Smooth muscle cell of the umbilical artery (primary cell): ENCODE measurements at places on chromosomes 5 and 9. TPM values are rescaled to one million over a fixed set of nuclear protein-coding genes. Genes with fewer than 3 reads are reported as not detected.

The GPR150 gene
- total RNA-seq, result under 0.01 and 0.28 TPM in 2 replicates

The LSM11 gene
- 6.1 and 8.6 TPM in 2 replicates for total RNA-seq

The INSL6 gene
- total RNA-seq, result not detected in 2 replicates

The TLX3 gene
- not detected in 2 replicates for total RNA-seq

The OR13C3 gene
- not detected in 2 replicates for total RNA-seq

The DENND4C gene
- total RNA-seq, result 43.7 and 53.6 TPM in 2 replicates

The SKIC3 gene
- 198 and 214 TPM in 2 replicates for total RNA-seq

The C5orf46 gene
- 16.0 and 16.8 TPM in 2 replicates for total RNA-seq

The SLC45A2 gene
- under 0.01 TPM in 1 of 2 replicates, not detected in the other for total RNA-seq

The OGN gene
- total RNA-seq, result 0.59 TPM in 1 of 2 replicates, not detected in the other

The ISOC1 gene
- 24.1 and 27.0 TPM in 2 replicates for total RNA-seq

The PFN3 gene
- not detected in 2 replicates for total RNA-seq

The ADAMTS16 gene
- 3.9 and 10.7 TPM in 2 replicates for total RNA-seq

The CCDC192 gene
- total RNA-seq, result not detected in 2 replicates

The SLC6A3 gene
- total RNA-seq, result not detected in 2 replicates

The PCDHB11 gene
- 0.05 and 0.30 TPM in 2 replicates for total RNA-seq

The S1PR3 gene
- 11.9 and 12.5 TPM in 2 replicates for total RNA-seq

The C8G gene
- 0.59 TPM in 1 of 2 replicates, not detected in the other for total RNA-seq

The WNT8A gene
- total RNA-seq, result not detected in 2 replicates

The PIP5KL1 gene
- 1.5 and 2.3 TPM in 2 replicates for total RNA-seq

The PLAC8L1 gene
- 0.59 TPM in 1 of 2 replicates, not detected in the other for total RNA-seq

The OLFM1 gene
- total RNA-seq, result 2.4 and 2.9 TPM in 2 replicates

The CCNI2 gene
- not detected in 2 replicates for total RNA-seq
